Brain (organoid and tissue), 16 donors: ENCODE measurements at places on chromosomes 12 and 14. TPM values are rescaled to one million over a fixed set of nuclear protein-coding genes. Genes with fewer than 3 reads are reported as not detected.
A peak's percentile ranks its signal among the peaks of the same experiment; 100 is the strongest.

DNA sequence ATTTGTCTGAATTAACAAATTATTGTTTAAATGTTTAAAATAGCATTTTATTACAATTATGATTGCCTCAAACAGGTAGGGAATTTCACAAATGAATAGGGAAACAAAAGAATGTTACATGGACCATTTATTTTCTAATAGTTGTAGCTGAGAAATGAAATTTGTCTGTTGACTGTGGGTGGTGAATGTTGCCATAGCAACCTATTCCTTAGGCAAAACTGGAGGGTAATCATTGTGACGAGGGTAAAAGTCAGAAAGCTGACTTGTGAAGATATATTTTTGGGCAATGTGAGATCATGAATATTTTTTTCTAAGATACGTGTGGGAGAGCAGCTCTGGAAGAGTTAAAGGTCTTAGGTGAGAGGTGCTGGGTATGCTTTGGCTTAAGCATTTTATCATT lies 24.2 kb upstream of the CLEC14A start:
- DNase-seq: peak; percentile 62

DNA sequence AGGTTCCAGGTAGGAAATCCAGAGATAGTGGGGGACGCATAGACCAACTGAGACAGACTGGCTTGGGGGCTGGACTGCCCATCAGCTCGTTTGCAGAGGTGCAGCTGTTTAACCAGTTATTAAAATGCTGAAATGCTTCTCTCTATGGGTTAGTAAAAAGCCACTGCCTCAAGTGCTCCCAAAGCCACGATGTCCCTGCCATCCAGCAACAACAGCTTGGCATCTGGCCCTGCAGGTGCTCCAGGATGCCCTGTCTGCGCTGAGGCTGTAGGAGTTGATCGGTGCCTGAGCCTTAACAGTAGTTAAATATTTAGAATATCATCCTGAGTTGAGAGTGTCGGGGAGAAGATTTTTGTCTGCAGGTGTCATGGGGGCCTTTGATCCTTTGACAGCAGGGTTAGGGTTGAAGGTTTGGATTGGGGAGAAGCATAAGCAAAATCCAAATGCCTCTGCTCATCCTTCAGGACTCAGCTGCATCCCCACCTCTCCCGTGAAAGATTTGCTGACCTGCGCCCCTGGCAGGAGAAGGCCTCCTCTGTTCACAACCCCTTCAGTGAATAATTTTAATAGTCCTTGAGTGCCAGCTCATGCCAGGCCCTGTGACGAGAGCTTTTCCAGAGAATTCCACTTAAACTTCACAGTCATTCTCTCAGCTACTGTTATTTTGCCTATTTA lies 127.3 kb upstream of the PWP1 start:
- DNase-seq: no peak

- no peak for DNase-seq
These were observed 96.6 kb downstream of the SPTSSA start for GRCh38 chr14:34365309-34365915.

GRCh38 chr14:96204151-96205058 lies at the start of gene BDKRB2:
Gene BDKRB2 (plus strand): TSS chr14:96204839. CDS start chr14:96237108, 32,269 bp downstream.
- DNase-seq: peak; percentile 81

- no peak for DNase-seq
These were observed 12.4 kb upstream of the PPM1H start for GRCh38 chr12:62947364-62947763.

DNA sequence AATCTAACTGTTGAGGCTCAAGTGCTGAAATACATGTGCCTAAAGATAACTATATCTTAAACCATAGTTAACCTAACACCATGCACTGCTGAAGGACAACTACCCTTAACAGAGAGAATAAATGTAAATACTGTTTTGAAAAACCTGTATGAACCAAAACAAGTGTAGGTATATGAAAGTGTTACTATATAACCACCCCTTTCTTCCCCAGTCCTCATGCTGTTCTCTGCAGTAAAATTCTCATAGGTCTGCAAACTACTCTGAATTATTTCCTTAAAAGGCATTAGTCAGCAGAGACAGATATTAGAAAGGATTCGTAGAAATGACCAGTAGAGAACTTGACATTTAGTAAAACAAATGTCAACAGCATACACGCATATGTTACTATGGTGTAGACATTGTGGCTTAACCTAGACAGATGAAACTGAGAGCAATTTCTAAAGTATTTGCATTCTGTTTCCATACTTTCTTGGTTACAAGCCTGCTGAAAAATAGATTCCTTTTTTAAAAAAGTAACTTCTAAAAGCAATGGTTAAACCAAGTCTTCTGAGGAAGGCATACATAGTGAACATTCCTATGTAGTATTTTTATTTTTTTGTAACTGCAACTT lies 13.9 kb downstream of the CSRP2 start:
- no peak for DNase-seq

DNA sequence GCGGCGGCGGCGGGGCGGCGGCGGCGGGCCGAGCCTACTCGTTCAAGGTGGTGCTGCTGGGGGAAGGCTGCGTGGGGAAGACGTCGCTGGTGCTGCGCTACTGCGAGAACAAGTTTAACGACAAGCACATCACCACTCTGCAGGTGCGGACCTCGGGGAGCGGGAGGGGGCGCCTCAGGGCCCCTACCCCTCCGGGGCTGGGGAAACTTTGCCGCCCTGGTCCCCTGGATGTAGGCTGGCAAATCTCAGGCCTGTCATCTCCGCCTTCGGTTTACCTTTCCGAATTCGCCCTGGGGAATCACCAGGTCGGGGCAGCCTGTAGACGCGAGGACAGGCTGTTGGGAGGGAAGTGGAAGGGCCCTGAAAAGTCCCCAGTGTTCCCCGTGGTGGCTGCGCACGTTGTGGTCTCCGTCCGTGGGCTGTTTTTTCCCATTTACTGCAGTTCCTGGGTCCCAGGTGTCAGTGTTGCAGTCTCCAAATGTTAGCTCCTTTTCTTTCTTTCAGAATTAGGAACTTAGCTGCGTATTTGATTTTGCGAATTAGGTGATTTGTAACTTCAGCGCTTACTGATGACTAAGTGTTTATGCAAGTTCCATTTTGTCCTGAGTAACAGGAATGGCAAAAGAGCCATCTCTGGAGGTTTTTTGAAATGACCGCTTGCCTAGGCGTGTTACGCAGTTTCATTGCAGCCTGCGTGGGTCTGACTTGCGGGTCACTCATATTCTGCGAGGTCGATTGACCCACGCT lies 656 bp downstream of the RAB21 start:
- peak; percentile 52 for DNase-seq

GRCh38 chr12:71426300-71427047 lies 13.1 kb upstream of the LGR5 start:
- no peak for DNase-seq

DNA sequence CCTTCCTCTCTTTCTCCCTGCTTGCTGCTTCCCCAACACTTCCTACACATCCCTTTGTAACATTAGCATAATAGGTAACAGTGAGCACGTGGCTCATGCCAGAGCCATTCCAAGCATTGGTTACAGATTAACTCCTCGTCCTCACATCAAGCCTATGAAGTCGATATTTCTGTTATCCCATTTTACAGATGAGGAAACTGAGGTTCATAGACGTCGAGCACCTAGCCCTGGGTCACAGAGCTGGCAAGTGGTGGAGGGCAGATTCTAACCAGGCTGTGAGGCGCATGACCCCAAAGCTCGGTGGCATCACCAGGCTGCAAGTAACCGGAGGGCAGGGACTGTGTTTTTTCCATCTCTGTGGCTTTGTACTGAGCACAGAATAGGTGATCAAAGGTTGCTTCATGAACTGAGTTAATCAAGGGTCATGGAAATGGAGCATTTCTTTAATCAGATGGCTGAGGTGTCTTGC lies 5.7 kb upstream of the SERPINA1 start:
- DNase-seq: no peak

DNA sequence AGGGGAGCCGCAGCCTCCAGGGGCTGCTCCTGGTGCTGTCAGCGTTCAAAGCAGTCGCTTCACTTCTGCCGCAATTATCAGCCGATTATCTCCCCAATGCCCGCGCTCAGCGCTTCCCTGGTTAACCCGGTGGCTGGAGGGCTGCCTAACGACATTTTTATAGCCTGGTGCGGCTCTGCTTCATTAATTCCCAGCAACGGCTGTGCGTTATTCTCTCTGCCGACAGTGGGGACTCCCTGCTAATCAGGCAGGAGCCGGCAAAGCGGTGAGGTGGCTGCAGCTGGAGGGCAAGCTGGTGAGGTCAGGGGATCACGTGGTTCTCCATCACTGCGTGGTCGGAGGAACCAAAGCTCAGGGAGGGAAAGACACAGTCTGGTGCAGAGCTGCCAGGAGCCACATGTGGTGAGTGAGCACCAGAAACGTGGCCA lies 62.9 kb downstream of the GLRX5 start:
- peak; percentile 92 for DNase-seq

DNA sequence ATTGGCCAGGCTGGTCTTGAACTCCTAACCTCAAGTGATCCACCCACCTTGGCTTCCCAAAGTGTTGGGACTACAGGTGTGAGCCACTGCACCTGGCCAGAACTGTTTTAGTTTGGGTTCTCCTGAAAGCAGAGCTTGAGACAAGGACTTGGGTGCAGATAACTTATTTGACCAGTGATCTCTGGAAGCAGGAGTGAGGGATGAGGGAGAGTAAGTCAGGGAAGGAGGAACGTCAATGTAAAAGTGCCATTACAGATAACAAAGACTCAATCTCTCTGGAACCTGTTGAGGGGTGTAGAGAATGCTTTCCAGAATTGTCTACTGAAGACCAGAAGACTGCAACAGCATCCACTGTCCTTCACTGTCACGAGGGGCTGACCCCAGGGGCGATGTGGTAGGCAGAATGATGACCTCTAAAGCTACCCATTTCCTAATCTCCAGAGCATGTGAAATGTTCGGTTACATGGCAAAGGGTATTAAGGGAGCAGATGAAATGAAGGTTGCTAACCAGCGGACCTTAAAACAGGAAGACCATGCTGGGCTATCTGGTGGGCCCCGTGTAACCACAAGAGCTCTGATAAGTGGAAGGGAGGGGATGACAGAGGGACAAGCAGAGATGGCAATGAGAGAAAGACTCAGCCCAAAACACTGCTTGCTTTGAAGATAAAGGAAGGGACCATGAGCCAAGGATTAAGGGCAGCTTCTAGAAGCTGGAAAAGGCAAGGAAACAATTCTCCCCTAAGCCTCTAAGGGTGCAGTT lies 207.8 kb downstream of the RBM19 start:
- DNase-seq: no peak

GRCh38 chr12:5438671-5439200 lies 6.8 kb downstream of the NTF3 start:
- no peak for DNase-seq

DNA sequence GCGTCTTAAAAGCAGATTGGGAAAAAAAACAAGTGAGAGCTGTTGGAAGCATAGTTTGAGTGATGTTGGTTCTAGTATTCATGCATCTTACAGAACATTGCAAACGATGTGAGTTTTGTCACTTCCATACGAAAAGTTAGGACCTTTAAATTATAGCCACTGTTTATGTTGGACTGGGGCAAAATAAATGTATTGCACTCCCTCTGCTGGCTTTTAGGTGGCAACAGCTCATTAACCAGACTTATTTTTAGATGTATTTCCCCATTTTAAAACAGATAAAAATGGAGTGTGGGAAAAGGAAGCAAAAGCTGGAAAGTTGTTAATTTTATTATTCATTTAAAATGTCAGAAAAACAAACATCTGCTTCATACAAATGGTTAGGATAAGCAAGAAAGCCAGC lies 111.9 kb downstream of the LGR5 start:
- DNase-seq: peak; percentile 26

- no peak for DNase-seq
These were observed 1468.5 kb upstream of the TMEM132C start for GRCh38 chr12:126798449-126798848.

GRCh38 chr12:92467886-92468285 lies 234.9 kb upstream of the PLEKHG7 start:
- no peak for DNase-seq

DNA sequence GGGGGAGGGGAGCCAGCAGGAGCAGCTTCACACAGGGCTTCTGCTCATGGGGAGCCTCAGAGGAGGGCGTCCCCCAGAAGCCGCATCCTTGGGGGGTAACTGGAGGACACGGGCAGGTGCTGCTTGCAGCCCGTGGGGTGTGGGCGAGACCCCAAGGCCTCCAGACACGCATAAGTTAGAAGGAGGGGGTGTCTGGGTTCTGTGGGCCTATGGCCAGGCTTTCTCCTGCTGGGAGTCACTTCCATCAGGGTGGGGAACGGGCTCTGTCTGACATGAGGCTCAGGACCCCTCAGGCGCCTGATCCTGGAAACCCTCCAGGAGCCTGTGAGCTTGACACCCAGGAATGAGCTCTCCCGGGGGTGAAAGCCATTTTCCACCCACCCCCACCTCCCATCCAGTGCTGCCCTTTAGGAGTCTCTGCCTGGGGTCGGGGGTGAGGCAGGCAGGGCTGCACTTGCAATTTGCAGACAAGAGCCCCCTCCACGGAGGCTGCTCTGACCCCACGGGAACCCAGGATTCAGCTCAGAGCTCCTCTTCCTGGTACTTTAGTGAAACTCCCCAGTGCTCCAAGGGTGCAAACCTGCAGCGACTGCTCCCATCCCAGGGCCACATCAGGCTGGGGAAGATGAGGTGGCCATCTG lies 325.7 kb downstream of the ADGRD1 start:
- DNase-seq: no peak

DNA sequence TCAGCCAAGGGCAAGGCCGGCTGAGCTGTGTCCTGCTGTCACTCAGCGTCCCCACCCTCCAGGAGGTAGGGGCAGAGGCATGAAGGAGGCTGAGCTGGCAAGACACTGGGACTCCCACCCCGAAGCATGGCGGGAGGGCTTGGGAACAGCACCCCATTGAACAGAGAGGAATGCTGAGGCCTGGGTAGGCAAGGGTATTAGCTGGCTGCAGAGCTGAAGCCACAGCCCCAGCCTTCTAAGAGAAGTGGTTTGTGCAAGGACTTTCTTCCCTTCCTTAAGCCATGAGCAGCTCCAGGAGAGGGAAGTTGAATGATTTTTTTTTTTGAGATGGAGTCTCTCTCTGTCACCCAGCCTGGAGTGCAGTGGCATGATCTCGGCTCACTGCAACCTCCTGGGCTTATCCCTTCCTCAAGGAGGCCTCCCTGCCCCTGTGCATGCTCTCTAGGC lies 6.6 kb upstream of the CFAP73 start:
- DNase-seq: no peak

DNA sequence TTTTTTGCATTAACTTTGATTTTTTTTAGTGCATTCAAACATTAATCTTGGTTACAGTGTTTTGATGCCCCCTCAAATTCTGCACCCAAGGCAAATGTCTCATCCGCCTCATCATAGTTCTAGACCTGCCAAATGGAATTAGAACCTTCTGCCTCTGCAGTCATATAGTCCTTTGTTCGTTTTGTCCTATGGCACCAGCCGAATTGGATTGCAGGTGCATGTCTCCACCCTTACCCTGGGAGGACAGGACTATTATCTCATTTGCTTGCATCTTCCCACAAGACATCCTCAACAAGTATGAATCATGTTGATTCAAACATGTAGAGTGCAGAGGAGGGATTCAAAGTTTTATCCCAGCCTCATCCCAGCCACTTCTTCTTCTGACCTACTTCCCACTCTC lies 579.1 kb downstream of the VRK1 start:
- DNase-seq: no peak

Gene SOAT2
- not detected for polyA plus RNA-seq

Gene TTC7B
- 63.5 TPM for polyA plus RNA-seq

Gene PLEKHA5
- polyA plus RNA-seq: 8.6 TPM

Gene SLC5A8
- polyA plus RNA-seq: not detected

Gene STAT6
- polyA plus RNA-seq: 8.8 TPM

Gene RDH12
- 0.63 TPM for polyA plus RNA-seq

Gene FGD6
- 1.6 TPM for polyA plus RNA-seq

Gene NOVA1
- polyA plus RNA-seq: 27.6 TPM

Gene FAM181A
- polyA plus RNA-seq: 2.3 TPM
